ENCODE measurements at places on chromosomes 2 and 18.

GRCh38 chr2:231601356-231602229 lies 8.9 kb downstream of the TEX44 start:
- peak; percentile 61 for DNase-seq

DNA sequence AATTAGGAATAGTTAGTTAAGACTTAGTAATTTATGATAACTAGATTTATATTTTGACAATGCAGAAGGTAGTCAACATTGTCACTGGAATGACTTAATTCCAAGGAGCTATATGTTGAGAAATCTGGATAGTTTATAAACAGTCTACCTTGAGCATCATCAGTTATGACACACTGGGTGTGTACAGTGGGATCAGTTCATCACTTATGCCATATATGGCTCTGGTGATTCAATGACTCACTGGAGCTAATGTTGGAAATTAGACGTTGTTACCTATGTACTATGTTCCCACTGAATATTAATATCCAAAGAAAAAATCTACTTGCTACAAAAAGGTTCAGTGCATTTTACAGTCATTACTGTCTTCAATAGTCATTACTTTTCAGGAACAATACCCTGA lies 34.0 kb upstream of the ITPRID2 start:
- DNase-seq = no peak

- no peak for DNase-seq
Observed at GRCh38 chr2:187349326-187349944, 98.6 kb downstream of the CALCRL start.

DNA sequence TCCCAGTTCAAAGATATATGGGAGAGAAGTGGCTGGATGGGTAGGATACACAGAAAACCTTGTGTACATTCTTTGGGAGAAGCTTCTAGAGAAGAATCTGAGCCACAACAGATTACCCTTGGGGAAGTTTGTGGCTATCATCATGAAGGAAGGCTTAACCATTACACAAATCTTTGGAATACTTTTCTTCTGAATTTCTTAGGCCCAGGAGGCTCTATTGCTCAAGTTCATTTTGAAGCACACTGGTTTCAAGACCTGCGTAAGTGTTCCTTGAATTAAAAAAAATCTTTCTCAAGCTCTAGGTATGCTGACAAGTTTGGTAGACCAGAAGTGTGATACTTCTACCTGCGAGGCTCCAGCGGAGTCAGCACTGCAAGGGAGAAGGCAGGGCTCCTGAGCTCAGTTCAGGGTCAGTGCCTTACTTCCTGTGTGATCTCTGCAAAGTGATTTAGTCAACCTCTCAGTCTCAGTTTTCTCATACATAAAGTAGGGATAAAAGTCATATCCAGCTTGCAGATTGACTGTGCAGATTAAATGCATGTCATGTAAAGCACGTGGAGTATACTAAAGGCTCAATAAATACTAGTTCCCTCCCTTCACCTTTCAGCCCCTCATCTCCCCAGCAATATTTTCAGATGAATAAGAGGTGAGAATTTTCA lies 438.6 kb downstream of the DLGAP1 start:
- DNase-seq = peak; percentile 28

DNA sequence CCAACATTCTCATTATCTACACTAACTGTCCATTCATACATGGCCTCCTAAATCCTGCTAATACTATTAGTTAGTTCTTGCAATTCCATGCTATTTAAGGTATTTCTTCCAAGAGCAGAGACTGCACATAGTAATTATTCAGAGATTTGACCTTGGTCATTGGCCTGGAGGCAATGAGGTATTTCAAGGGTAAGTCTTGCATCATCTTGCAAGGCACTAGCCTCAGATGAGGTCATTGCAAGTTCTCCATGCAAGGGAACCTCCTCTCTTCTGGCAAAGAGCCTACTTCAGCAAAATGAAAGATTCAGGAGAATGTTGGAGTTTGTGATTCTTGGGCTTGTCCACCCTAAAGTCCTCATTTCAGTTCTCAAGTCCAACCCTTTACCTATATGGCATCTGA lies 48.5 kb upstream of the IKZF2 start:
- DNase-seq = peak; percentile 13

DNA sequence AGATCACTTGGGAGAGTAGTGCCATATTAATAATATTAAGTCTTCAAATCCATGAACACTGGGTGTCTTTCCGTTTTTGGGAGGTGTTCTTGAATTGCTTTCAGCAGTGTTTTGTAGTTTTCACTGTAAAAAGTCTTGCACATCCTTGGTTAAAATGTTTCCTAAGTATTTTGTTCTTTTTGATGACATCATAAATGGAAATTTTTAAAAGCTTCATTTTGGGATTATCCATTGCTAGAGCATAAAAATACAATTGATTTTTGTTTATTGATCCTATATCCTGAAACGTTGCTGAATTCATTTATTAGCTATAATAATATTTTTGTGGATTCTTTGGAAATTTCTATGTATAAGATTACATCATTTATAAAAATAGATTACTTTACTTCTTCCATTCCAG lies 96.8 kb downstream of the ARHGEF4 start:
- no peak for DNase-seq

DNA sequence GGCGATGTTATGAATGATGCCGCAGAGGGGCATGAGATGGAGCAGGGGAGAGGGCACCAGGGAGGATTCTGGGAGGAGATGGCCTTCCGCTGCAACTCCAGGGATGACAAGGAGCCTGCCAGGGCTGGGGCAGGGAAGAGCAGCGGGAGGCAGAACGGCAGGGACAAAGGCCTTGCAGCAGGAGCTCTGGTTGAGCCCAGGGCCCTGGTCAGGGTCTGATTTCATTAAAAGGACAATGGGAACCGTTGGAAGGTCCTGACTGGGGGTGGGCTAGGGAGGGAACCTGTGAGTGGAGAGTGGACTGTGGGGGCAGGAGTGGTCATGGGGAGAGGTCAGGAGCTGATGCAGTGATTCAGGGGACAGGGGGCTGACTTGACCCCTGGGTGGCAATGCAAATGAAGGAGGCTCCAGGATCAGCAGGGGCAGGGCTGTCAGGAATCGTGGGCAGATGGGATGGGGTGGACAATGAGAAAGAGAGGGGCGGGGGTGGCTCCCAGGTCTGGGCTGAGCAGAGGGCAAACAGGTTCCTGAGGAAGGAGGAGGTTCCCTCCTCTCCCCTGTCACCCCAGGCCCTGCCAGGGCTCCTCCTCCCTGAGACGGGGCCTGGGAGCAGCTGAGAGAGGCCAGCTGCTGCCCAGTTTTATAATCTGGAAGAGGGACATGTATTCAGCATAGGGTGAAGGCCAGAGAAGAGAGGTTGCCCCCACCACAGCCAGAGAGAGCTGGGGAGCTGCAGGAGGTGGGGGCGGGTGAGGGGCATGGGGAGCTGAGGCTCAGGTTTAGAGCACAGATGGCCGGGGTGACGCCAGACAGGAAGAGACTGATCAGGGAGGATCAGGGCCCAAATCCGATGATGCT lies 7.3 kb upstream of the DUSP2 start:
- DNase-seq = no peak

GRCh38 chr2:227506456-227506855 lies 34.5 kb downstream of the AGFG1 start:
- DNase-seq = no peak

GRCh38 chr2:236816197-236817170 lies 246.9 kb downstream of the ACKR3 start:
- no peak for DNase-seq

DNA sequence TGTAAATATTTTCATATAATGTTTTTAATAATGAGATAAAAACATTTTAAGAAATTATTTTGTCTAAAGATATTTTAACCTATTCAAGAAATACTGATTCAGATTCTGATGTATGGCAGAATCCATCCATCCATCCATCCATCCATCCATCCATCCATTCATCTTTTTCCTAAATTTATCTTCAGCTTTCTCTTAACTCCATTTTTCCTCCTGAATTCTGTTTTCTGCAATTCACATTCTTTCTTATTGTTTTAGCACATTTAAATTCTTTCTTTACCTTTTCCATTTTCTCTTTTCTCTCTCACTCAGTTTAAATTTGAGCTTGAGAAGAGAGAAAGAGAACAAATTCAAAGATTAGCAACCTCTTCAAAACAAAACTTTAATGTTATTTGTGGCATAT lies 3.6 kb downstream of the LRP1B start:
- no peak for DNase-seq

- DNase-seq = no peak
Observed at GRCh38 chr2:160921386-160921964, 238.8 kb upstream of the TANK start.

All from fibroblast of skin of abdomen (primary cell).